ENCODE measurements at places on chromosomes 3 and 15.

DNA sequence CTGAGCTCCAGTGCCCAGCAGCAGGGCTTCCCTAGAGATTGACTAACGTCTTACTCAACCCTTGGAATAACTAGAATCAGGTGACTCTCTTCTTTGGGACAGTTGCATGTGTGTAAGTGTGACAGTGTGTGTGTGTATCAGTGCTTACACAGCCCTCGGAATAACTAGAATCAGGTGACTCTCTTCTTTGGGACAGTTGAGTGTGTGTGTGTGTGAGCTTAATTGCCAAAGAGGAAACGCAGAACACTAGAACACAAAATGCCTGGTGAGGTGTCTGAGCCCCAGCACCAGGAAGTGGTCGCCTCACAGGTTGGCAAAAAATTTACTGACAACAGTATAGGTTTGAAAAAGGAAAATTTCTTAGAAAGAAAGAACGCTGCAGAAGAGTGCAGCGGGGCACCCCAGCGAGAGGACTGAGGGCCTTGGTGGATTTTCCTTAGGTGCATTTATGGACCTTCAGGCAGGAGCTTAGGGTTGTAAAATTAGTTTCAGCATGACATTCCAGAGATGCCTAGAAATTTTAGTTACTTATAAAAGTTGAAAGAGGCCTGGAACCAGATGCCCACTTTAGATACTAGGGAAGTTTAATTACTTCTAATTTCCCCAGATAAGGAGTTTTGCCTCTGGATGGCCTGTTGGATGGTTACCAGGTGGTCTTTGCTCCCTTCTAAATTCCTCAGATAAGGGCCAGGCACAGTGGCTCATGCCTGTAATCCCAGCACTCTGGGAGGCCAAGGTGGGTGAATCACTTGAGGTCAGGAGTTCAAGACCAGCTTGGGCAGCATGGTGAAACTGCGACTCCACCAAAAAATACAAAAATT is 3.7 kb upstream of the WDR82 start:
- no peak for DNase-seq

DNA sequence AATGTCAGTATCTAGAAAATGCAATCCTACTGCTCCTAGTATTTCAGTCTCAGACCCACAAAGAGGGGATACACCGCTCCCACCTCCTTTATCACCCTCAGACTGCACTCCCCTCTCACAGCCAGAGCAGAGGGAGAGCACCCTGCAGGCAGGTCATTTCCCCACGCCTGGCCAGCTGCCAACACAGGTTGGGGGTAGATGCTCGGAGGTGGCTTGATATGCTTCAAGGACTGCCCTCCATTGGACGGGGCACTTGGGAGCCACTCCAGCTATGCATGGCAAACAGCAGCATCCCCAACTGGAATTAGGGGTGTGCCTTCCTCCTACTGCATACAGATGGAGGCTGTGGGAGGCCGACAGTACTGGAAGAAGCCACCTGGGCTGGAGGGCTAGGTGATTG is 41.9 kb downstream of the TMEM266 start:
- DNase-seq = no peak

DNA sequence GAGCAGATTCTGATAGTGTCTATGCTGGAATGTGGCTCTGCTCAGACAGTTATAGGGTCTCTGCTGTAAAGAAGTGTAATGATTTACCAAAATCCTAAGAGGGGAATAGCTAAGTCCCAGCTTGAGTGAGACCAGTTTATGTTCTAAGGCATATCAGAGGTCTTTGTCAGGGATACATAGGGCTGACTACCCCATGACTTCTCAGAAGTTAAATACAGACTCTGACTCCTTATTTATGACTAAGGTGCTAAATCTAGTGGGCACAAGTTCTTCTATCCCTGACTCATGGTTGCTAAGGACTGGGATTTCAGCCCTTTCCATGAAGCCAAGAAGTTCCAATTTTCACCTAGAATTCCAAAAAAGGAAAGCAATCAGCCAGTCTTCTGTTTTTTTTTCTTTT is 192.6 kb upstream of the POU1F1 start:
- no peak for DNase-seq

DNA sequence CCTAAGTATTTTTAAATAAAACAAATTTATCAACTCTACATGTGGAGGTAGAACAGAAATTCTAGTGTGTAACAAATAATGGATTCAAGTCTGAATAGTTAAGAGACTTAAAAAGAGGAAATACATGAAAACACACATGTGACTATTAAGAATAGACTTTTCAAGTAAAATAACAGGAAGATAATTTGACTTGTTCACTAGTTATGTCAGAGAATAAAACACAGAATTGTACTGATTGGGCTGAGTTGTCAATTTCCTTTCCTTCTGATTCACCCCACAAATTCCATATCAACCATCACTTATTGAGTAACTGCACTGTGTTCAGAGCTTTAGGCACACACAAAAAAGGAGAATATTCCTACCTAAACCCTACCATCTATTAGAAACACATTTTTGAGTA is 557.2 kb downstream of the TUSC7 start:
- no peak for DNase-seq

- no peak for DNase-seq
Measured at GRCh38 chr3:156792945-156793344, 33.2 kb upstream of the LEKR1 start.

DNA sequence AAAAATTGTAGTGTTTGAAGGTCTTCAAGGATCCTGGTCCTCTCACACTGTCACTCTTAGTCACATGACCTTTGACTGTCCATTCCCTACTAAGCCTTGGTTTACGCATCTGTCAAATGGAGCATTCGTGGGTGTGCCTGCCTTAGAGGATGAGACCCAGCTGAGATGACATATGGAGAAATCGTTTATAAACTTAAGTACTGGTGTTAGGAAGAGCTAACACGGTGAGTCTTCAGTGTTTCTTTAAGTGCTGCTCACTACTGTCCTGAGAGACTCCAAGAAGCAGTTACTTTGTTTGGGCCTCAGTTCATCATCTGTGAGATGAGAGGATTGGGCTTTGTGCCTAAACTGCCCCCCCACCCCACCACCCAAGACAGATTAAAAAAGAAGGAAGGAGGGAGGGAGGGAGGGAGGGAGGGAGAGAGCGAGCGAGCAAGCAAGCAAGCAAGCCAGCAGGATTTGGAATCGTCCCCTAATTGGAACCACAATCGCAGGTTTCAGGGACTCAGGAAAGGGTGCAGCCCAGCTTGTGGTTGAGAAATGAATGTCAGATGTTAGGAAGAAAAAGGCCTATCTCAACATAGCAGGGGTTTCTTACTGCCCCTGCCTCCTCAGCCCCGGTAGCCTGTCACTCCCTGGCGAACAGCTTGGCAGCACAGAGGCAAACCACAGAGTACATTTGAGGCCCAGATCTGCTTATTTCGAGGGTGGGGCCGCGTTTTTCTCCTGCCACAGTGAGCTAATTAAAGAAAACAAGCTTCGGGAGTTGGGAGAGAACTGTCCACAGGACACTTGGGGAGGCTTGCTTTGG is 32.7 kb downstream of the SMAD3 start:
- no peak for DNase-seq

DNA sequence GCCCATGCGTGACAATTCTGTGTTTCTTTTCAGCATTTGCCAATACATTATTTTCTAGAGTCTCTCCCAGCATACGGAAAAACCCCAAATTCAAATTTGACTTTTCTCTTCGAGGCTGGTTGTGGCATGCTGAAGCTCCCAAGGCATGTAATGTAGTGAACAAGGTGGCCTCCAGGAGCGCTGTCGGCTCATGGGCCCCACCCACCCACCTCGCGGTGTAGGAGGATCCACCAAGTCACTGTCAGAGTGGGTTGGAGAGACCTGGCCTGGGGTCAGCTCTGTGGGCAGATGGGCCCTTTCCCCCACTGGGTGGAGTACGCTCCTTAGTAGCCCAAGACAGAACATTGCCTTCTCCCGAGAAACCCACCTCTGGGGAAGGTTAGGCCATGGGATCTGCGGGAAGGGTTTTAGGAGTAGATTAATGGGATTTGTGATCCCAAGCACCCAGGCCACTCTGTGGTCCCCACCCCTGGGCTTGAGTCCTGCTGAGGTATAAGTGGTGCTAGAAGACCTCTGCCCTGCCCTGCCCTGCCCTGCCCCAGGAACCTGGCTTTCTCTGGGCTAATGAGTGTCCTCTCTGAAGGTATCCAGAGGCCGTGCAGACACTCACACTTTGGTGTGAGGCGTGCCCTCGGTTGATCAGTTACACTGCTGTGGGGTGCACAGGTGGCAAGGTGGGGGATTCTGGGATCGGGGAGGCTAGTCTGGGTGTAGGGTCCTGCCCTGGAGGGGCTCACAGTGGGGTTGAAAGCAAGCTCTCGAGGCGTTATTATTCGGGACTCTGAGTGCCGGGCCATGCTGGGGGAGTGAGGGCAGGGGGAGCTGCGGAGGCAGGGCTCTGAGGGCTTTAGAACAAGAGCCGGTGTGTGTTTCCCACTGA is 97.9 kb downstream of the APBA2 start:
- DNase-seq = no peak

DNA sequence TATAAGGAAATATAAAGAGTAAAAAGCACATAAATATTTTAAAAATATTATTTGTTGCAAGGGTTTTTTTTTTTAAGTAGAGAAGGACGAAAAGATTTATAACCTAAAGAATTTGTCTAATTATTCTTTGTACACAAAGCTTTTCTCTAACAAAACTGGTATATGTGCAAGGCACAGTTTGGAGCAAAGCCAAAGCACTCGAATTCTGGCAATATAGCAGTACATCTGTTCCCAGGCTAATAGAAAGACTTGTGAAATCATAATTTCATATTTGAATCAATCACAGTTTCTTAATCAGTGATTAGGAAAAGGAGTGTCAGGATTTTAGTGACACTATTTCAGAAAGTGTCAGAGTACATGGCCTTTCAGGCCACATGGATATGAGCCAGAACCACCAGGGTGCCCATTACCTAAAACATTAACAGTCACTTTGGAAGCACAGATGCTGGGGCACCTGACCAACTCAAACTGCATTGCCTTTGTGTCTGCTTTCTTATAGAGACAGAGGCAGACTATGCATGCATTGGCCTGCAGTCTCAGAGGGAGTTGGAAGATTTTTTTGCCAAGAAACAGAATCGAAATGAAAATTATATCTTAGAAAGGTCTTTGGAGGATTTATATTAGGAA is 651.8 kb upstream of the SGO1 start:
- no peak for DNase-seq

DNA sequence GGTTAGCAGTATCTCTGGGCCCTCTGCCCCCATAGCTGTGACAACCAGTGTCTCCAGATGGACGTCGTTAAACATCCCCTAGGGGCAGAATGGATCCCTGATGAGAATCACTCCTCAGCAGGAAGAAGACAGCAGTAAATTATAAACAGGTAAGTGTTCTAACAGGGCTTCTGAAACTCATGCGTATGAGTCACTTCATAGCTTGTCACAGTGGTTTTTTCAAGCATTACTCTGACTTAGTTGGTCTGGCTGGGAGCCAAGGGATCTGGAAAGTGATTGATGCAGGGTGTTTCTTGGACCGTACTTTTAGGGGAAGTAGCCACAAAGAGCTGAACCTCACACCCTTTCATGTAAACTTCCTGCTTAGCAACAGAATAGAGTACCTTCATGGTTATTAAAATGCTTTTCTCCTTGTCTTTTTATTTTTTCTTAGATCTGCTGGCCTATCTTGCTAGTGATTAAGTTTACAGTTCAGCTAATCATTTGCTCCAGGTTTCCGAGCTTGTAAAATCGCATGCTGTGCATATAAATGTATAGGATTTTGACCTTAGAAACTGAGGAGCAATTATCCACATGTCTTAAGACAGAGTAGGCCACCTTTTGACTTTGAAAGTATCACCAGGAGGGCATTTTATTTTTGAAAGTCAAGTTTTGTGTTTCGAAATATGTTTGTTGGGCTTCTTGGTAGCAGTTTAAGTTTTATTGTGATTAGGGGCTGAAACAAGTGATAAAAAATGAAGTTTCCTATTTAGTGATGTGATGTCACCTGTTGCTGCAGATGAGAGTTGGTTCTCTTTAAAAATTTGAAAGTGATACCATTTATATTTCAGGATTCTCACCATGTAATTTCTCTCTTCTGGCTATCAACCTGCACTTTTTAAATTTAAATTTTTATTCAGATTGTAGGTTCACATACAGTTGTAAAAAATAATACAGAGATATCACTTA is 333.9 kb downstream of the PTPRG start:
- no peak for DNase-seq

DNA sequence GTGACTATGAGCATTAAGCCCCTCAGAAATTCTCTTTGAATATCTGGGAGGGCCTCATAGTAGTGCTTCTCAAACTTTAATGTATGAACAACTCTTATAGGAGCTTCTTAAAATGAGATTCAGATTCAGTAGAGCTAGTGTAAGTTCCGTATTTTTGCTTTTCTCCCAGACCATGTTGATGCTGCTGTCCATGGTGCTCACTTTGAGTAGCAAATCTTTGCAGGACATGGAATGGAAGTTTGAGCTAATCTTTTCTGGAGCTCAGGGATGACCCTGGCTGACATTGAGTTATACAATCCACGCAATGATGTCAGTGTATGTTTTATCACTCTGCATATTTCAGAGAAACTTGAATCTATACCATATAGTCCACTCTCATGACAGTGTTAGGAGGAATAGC is 134.2 kb downstream of the OTOL1 start:
- no peak for DNase-seq

GRCh38 chr3:46888705-46889104 is 11.2 kb downstream of the PTH1R start:
- no peak for DNase-seq

DNA sequence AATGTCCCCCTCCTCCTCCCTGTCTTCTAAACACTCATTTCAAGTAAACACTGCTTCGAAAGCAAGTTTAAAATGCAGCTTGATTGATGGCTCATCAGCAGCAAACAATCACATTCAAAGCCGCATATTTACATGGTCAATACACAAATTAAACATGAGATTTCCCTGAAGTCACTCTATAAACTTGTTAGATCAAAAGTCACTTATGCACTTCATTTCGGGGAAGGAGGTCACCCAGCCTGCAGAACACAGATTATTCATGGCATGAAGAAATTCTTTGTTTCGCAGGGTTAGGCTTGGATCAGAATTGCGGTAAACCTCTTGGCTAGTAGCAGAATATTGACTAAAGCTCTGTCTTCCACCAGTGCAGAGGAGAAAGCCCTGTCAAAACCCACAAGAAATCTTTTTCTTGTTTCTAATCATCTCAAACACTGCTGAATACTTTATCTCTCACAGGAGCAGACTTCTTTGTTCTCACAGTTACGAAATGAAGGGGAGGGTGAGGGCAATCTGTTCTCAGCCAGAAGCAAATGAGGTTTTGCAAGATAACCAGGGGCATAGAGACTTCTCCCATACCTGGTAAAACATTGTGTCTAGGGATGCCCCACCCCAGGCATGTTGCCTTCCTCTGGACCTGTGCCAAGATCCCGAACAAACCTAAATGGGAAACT is 133.3 kb upstream of the CHL1 start:
- DNase-seq = no peak

- DNase-seq = no peak
Measured at GRCh38 chr15:28105793-28106192, 6.7 kb upstream of the OCA2 start.

DNA sequence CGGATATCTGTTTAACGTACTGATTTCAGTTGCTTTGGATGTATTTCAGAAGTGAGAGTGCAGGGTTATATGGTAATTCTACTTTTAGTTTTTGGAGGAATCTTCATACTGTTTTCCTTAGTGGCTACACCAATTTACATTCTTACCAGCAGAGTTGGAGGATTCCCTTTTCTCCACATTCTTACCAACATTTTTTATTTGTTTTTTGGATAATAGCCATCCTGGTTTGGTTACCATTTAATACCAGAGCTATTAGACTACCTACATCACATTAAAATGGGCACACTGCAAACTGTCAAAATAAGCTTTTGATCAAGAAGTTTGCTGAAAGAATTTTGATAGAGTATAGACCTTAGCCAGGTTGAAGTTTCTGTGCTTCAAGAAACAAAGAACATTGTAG is 217.2 kb upstream of the CFAP20DC start:
- no peak for DNase-seq

- no peak for DNase-seq
Measured at GRCh38 chr15:45168751-45169551, 18.8 kb downstream of the SHF start.
